ENCODE measurements at places on chromosomes 7 and 10.
A peak's percentile ranks its signal among the peaks of the same experiment; 100 is the strongest.

DNA sequence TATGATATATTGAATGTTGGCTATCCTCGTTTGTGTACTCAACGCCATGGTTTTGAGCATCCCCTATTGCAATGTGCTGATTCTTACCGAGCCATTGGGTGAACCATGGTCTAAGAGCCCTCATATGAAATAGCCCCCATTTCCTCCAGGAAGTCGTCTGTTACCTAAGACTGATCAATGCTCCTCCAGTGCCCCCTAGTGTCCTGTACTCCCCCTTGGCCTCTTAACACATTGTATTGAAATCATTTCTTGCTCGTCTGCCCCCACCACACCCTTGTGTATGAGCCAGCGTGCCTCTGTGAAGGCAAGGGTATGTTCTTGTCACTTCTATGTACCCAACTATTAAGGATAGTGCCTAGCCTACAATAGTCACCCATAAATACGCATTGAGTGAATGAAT lies 11.2 kb upstream of the SLC35B4 start:
- peak; percentile 81 for DNase-seq

DNA sequence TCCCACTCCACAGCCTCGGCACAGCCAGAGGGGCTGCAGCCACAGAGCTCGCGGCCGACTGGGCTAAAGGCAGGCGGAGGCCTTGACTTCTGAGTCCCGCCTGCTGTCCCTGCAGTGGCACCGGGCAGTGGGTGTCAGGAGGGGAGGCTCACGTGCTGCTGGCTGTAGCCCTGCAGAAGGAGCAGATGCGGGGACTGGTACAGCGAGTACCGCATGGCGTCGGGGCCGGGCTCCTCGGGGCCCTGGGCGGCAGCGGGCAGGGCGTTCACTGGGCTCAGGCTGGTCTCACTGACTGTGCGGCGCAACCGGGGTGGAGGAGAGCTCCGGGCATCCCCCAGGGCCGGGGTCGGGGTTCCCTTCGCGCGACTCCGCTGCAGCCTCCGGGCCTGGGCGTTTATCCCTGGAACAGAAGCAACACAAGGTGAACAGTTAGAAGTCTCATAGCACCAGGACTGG lies 25.6 kb downstream of the PAPOLB start:
- DNase-seq, result no peak

GRCh38 chr7:134637441-134637840 lies 9.2 kb upstream of the BPGM start:
- DNase-seq, result no peak

DNA sequence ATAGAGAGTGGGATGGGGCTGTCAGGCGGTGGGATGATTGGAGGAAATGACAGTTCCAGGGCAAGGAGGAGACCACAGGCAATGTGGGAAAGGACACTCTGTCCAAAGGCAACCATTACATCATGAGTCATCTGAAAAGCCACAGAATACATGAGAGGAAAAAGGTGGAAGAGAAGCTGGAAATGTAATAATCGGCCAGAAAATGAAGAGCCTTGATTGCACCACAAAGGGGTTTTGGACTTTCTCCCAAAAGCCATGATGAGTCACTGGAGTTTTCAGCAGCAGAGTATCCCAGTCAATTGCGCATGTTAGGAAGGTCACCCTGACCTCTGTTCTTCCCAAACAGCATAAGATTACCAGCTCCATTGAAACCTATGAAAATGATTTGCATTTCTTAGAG lies 222.0 kb downstream of the LHFPL3 start:
- no peak for DNase-seq

GRCh38 chr10:113961182-113962031 lies 82.3 kb upstream of the ADRB1 start:
- peak; percentile 100 for DNase-seq

DNA sequence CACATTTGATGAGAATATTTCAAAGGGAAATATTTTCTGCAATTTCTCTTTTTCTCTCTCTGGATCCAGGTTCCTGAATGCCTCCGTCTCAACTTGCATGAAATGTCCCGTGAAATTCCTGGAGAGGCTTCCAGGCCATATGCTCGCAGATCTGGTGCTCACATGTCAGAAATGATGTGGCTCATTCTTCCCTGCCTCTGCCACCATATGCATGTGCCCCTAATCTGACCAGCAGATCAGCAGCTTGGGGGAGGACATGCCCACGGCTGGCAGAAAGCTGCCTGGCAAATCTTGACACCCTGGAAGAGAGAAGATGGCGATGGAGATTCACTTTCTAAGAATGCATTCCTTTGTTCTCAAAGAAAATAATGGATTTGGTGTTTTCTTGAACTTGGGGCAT lies 490.7 kb downstream of the RPS24 start:
- DNase-seq, result no peak

DNA sequence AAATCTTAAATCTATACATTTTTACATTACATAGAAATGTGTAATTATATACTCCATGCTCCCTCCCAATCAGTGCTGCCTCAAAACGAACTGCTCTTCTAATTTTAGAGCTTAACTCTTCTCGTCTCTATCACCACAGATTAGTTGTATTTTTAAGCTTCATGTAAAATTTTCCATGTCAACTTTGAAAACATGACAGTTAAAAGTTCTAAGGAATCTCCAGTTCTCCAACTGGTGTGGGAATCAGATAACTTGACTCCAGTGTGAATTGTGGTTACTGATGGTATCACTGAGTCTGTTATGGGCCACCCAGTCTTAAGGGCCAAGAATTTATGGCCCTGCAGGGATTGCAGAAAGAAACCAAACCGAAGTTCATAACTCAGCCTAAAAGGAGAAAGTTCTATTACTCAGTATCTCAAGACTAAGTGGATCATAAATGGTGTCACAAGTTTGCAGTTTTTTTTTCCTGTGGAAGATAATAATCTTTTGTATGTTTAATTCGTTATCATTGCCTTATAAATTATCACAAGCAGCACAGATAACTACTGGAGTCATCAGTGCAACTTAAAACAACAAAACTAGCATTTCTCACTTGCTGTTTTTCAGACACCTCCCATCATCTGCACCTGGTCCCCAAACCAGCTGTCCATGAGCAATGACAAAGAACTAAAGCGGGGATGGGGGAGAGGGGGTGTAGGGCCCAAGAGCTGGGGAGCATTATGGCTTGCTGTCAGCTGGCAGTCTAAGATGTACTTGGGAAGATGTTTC lies 31.5 kb upstream of the KMT2E start:
- DNase-seq, result no peak

DNA sequence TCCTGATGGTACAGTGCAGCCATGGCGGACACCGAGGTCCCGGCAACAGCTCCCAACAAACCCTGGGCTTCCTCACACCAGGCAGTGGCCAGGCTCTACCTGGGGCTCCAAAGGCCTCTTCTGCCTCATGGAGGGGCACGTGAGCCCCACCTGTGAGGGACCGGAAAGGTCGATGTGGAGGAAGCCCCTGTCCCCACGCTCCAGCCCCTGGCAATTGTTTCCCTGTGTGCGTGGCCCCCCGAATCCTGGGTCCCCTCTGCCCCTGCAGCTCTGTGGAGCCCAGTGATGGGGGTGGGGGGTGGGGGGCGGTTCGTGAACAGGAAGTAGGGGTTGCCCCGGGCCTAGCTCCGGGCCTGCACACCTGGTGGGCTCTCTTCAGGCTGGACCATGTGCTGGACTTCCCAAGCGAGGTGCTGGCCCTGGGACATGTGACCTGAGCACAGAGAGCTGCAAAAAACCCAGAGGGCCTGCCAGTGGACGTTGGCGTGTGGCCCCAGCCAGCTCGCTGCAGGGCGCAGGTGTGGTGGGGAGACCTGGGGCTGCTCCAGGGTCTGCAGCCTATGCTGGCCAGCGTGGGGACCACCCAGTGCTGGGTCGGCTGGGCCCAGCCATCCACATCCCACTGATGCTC lies 72.6 kb downstream of the INPP5A start:
- no peak for DNase-seq

DNA sequence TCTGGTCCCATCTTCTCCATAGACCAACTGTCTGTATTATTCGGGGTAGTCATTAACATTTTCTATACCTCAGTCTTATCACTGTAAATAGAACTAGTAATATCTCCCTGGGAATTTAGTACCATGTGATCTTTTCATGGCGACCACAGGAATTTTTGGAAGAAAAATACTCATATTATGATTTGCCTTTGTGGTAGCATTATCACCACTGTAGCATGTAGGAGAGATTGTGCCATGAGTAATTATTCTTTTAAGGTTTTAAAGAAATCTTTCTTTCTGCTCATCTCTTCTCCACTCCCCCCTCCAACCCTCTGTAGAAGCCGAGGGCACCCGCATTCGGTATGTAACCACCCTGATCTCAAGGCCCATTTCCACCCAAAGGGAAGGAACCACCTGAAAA lies 25.0 kb downstream of the ZNF365 start:
- no peak for DNase-seq

- no peak for DNase-seq
Measured at GRCh38 chr7:151509670-151510333, 9.9 kb downstream of the RHEB start.

- no peak for DNase-seq
Measured at GRCh38 chr7:140393756-140394306, 4.5 kb downstream of the SLC37A3 start.

Data from Jurkat, Clone E6-1 (cell line).